ENCODE measurements at places on chromosomes 11 and 22.

DNA sequence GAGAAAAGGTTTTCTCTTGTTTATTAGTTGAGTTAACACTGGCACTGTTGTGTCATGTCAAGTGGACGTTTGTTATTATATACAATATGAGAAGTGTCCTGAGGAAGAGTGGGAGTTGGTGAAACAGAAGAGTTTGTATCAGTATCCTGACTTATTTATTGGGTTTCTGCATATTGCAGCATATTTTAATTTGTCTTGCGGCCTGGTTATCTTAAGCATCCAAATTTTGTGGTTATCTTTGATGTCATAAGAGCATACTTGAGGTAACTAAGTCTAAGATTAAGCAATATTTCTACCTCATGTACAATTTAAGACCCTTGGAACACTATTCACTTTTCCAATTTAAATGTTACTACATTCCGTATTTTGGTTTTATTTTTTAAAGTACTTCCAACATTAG, 103.5 kb downstream of the DDX10 start:
- DNase-seq, result no peak

DNA sequence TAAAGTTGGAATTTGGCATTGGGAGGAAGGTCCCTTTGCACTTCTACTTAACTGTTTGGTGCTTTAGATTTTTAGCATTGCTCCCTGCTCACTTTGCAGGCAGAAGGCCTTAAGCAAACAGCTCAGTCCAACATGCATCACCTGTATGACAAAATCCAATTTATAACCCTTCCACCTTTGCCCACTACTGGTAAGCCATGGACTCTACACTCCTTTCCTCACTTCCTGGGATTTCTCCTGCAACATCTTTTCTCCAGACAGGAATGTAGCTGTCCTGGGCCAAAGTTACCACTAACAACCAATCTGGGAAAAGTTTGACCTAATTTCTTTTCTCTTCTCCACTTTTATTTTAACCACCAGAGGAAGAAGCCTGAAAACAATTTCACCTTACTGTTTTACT, 1.8 kb upstream of the OR2D2 start:
- DNase-seq, result no peak

DNA sequence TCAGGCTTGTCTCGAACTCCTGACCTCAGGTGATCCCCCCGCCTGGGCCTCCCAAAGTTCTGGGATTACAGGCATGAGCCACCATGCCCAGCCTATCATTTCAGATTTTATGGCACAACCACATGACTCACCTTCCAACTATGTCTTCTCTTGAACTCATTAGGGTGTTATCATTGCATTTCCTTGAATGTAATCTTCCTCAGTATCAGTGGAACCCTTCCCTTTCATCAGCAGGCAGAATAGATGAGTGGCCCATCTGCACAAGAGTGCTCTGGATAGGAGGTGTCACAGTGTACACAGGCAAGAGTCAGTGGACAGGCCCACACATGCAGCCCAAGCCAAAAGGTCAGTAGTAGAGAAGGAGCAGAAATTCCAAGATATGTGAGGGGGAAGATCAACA, 29.1 kb upstream of the AQP11 start:
- no peak for DNase-seq

DNA sequence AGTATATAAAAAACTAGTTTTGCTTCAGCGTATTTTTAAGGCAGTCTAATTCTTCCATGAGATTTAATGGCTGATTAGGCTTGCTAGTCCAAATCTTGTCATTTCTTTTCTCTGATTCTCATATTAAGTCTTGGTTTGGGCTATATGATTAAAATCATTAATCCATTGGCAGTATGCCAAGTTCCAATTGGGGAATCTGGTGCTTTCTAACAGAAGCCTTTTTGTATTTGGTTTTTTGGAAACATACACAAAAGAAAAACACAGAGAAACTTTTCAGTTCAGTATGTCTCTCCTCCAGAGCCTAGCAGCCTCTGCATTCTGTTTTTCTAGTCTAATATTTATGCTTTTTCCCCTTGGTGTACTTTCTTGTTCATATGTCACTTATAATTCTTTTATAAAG, 37.9 kb downstream of the SWAP70 start:
- DNase-seq, result no peak

- no peak for DNase-seq
These were observed 62.5 kb downstream of the MTMR3 start for GRCh38 chr22:29945435-29945834.

DNA sequence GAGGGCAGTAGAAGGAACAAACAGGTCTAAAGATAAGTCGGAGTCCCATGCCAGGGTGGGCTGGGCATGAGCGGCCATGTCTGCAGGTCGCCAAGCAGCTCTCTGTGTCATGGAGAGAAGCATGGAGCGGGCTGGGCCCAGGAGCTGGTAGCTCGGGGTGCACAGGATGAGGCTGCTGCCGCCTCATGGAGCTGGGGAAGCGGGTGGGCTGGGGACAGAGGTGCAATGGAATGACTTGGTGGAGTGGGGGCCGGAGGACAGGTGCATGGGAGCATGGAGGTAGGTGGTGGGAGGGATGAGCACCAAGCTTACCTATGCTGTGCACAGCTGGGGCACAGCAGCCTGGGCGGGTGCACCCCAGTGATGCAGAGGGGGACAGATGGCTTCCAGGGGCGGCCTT, 3.6 kb downstream of the NRXN2 start:
- DNase-seq, result no peak

DNA sequence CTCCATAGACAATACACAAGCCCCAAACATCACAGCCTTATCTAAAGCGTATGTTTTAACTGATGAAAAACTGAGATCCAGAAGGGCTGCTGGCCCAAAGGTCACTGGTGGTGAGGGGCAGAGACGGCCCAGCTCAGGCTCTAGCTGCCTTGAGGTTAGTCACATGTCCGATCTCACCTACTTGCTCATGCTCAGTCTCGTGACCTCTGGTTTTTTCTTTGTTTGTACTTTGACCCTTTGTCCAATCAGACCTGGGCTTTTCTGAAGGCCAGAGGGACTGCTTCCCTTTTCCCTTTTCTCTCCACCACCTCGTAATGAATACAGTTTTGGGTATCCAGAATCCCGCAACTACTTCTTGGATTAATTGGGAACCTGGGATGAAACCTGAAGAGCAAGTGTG, 28.6 kb downstream of the MMP20 start:
- no peak for DNase-seq

DNA sequence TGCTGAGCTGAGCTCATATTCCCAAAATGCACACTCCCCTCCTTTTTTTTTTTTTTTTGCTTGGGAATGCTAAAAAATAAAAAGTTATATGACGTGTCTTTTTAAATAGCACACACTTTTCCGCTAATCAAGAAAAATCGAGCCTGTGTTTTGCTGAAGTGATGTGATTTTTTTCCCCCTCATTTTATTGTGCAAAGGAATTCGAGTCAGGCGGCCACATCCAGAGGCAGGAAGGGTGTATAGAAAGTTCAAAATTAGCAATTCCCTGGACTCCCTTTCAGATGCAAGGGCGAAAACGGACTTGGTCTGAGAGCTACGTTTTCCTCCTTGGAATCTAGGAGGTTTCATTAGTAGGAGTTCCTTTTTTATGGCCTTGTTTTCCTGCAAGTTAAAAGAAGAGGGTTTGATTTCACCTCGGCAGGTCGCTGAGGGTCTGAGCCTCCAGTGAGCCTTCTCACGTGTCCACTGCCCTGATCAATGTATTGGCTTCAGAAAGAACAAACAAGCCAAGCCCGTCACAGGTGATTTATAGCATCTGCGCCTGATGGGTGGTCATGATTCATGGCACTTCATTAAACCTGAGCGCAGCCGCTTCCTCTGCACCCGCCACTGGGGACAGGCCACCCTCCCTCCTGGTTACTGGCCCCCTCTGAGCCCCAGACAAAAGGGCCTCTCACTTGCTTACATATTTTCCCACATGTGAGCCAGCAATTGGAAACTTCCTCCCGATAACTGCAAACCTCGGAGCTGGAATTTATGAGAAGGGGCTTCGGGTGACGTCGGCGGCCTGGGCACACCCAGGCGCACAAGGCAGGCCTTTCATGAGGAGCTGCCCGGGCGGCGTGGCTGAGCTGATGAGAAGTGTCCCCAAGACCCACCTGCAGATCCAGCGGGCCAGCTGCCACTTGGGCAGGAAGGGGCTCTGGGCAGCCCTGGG, 64.4 kb upstream of the LINC01488 start:
- DNase-seq, result no peak

DNA sequence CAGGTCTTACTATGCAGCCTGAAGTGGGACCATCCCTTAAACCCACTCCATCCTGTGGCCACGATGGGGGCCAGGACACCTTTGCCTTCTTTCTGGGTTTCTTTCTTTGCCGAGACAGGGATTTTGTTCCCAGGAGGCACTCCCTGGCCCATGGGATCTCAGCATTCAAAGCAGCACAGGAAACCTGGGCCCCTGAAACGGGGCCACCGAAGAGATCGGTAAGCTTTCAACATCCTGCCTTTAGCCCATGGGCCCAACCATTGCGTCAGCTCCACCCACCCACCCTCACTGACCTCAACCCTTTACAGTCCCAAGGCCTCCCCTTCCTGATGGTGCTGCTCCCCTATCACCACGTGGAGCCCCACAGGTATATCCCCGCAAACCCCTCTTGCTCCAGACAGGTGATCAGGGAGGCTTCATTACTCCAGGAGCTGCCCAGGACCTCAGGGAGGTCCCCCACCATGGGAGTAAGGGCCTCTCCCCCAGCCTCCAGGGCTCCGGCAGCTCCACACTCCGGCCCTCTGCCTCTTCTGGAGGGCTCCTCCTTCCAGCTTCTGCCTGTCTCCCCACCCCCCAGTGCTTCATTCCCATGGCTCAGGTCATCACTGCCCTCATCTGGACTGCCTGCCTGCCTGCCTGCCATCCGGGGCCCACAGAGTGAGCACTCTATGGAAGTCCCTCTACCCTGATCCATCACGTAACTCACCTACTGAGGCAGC, 42.0 kb upstream of the TUB start:
- no peak for DNase-seq

- DNase-seq, result no peak
These were observed 1306.0 kb downstream of the TBC1D22A start for GRCh38 chr22:48068323-48068885.

- no peak for DNase-seq
These were observed 644 bp downstream of the TMEM134 start for GRCh38 chr11:67468456-67468758.

GRCh38 chr11:12981676-12982522, 27.2 kb upstream of the RASSF10 start:
- no peak for DNase-seq

DNA sequence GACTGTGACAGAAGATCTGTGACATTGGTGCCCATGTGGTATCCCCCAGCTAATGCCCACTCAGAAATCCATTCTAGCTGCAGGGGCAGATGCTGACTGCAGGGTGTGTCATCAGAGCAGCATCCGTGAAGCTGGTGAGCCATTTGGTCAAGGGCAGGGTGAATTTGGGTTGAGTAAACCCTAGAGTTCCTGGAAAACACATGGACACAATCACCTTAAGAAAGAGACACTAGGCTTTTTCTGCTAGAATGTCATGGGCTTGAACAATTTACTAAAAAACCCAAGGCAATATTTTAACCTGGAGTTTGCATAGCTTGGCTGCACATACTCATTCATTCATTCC, 100.0 kb downstream of the ADAMTS15 start:
- no peak for DNase-seq

GRCh38 chr11:2300290-2300935, 1.3 kb downstream of the C11orf21 start:
- DNase-seq, result no peak

DNA sequence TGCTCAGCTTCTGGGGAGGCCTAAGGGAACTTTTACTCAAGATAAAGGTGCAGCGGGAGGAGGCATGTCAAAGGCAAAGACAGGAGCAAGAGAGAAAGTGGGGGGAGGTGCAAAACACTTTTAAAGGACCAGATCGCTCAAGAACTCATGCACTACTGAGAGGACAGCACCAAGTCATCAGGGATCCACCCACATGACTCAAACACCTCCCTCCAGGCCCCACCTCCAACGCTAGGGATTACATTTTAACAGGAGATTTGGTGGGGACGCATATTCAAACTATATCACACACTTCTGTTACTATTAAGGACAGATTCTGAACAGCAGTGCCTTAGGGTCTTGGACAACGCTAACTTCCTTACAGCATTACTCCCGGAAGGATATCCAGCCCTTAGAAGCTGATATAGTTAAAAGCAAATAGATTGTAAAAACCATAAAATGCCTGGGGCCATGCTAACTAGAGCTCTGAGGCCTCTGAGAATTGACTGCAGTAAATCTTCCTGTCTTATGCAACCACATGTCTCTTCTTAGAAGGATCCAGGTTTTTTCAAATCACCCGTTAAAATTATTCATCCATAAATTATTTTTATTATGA, 16.7 kb upstream of the ZC3H12C start:
- DNase-seq, result no peak

DNA sequence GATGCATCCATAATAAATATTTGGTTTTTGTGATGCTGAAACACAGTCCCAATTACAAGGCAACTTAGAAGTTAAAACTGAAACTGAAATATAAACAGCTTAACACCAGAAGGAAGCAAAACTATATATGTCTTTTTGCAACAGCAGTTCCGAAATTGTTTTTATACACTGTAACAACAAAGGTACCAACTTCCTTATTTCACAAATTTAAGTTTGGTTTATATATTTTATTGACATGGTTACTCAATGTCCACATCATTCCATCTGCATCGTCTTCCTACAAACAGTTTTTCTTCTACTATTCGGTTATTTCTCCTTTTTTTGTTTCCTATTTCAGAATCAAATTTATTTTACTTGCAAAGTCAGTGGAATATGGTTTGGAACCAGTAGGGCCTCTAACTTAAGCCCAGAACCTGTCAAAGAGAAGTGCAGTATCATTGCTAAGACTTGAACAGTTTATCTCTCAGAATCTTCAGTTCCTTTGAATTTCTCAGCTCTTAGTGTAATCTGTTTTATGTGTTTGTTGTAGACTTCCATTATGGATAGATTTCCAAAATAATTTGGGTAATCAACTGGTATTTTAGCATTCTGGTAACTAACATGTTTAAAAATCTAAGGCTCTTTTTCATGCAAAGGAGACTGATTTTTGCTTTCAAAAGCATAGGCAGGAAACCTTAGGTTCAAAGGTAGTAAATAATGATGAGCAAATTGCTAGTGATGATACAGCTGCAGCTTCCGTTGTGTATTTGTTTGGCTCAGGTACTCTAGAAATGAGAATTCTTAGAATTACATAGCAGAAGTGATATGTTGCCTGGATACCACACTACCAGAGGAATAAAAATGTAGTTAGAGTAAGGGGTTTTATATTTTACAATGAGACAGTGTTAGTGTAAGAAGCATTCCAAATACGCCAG, 8.2 kb upstream of the HSPA8 start:
- DNase-seq, result no peak

GRCh38 chr11:46612326-46612725, 4.7 kb downstream of the HARBI1 start:
- DNase-seq, result no peak

DNA sequence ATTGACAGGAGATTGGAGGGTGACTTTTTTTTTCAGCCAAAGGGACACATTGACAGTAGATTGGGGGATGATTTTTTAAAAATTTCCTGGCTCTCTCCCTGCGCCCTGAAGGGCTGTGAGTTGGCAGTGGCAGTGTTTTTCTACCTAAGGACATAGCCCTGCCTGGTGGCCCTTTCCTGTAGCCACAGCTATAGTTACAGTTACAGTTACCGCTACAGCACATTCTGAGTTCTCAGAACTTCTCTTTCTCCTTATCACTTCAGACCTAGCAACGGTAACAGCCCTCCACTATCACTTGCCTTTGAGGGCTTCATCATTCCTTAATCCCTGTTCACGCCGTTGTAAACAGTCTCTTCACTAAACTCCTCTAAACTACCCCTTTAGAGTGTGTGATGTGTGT, 684 bp downstream of the MRGPRX2 start:
- DNase-seq, result no peak

GRCh38 chr11:15704064-15704463, 589.3 kb downstream of the INSC start:
- no peak for DNase-seq

Measured in hypothalamus (tissue), 51 donors.